ENCODE measurements at places on chromosomes 6 and 20.

DNA sequence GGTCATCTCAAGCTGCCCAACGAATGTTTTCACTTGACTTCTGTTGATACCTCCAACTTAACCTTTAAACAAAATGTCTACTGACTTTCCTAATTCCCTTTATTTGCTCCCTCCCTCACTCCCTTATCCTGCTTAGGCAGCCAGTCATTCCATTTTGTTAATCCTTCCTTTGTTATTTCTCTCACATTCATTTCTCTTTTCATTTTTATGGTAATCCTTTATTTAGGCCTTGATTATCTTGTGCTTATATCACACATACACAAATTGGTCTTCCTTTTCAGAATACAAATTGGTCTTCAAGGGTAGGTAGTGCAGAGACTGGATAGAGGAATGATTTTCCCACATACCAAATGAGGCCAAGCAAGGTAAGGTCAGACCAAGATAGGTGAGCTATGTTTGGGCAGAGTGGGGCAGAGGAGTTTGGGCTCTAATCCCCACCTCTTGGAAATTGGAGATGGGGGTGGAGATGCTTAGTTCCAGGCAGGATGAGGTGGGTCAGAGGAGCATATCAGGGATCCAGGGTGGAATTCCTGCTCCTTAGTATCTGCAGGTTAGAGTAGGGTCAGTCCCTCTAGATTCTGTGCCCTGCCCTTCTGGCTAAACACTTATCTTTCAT lies 2.0 kb upstream of the SPACA1 start:
- no peak for DNase-seq

DNA sequence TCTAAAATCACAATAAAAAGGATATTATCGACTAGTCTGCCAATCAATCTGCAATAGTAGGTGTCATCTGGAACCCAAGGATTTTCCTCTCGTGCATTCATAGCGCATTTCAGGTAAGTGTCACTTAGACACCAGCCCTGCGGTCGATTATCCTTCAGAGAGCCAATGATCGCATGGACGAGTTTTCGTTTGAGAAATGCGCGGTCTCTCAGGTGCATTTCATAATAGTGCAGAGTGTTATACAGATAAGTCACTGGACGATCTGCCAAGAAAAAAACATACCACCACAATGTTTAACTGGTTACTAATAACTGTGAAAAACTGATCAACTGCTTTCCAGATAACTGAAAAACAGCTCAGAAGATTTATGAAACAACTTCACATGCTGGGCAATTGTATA lies 21.0 kb downstream of the ARG1 start:
- DNase-seq, result no peak

DNA sequence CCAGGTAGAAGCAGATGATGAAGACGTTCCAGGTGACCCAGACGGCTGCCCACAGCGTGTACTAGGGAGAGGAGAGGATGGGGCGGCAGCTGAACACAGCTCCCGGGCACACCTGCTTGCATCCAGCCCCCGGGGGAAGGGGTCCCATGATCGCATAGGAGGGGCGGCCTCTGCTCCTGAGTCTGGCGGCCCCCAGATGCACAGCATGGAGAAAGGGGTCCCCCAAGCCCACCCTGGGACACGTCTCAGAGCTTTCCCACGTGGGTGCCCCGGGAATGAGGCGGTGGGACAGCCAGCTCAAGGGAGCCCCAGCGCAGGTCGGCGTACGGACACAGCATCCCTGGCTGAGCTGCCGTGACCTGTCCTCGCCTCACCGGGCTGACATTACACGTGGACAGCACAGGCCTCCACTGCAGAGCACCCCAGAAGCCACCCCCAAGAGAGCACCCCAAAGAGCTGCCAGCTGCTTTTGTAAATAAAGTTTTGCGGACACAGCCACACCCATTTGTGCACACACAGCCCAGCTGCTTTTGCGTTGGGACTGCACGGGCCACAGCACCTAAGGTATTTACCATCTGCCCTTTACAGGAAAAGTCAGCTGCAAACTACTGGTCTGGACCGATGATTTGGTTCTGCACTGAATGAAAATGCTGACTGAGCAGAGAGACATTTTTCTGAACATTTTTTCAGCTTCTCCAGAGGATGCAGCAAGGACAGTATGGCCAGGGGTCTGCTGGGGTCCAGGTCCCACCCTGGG lies 5.2 kb downstream of the NKAIN4 start:
- DNase-seq, result no peak

DNA sequence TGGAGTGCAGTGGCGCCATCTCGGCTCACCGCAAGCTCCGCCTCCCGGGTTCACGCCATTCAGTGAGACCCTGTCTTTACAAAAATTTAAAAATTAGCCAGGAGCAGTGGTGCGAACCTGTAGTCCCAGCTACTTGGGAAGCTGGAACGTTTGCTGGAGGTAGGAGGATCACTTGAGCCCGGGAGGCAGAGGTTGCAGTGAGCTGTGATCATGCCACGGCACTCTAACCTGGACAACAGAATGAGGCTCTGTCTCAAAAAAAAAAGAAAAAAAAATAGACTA lies 5.7 kb upstream of the PARD6B start:
- no peak for DNase-seq

GRCh38 chr6:116405138-116405537 lies 34.4 kb downstream of the DSE start:
- no peak for DNase-seq

DNA sequence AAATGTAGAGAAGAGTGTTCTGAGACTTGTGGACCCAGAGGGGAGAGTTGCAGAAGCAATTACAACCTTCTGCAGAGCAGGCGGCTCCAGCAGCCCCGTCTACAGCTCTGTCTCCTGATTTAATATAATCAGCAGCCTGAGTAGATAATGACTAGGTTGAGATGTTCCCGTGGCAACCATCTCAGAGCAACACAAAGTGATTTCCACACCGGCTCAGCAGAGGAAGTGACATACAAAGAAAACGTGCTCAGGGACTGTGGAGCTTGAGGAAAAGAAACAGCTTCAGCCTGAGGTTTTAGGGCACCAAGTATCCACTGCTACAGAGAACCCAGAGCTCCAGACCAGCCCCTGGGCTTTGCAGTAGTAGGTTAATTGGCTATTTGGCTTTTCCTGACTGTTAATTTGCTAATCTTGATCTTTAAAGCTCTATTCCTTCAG lies 136.4 kb downstream of the MTFR2 start:
- no peak for DNase-seq

- DNase-seq, result no peak
Observed at GRCh38 chr6:38163186-38164130, 343.9 kb downstream of the ZFAND3 start.

- DNase-seq, result no peak
Observed at GRCh38 chr6:80962382-80962781, 790.1 kb downstream of the TENT5A start.

DNA sequence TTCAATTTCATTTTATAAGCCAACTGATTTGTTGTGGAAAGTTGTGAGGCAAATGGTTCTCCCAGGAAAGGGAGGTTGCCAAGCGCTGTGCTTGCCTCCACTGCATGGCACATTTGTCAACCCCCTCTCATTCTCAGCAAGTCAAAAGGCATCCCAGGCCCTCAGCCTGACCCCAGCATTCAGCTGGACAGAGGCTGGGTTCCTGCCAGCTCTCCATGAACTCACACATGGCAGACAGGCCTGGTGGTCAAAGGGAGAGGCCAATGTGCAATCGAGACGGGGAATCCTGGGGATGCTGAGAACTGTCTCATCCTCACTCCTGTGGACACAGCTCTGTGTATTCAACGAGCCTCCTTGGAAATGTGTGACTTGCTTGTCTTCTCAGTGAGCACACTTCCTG lies 106.0 kb upstream of the CDH4 start:
- DNase-seq, result no peak

DNA sequence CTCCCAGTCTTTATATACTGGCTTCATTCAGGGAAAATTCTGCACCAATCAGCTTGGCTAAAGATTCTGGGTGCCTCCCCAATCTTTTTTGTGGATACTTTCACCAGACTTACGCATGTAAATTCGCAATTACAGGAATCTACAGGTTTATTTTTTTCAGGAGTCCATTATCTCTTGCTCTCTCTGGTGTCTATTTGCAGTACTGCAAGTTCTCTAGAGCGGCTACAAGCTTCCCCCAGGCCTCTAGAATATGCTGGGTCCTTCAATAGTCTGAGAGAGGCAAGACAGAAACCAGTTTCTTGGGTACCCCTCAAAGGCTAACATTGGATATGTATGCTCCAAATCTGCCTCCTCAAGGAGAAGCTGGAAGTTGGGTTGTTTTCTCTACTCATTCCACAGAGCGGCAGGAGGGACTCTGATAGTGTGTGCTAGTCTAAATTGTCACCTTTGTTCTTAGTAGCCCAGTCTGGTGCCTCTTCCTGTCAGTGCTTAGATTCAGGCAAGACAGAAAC lies 58.5 kb downstream of the SUN5 start:
- DNase-seq, result no peak

DNA sequence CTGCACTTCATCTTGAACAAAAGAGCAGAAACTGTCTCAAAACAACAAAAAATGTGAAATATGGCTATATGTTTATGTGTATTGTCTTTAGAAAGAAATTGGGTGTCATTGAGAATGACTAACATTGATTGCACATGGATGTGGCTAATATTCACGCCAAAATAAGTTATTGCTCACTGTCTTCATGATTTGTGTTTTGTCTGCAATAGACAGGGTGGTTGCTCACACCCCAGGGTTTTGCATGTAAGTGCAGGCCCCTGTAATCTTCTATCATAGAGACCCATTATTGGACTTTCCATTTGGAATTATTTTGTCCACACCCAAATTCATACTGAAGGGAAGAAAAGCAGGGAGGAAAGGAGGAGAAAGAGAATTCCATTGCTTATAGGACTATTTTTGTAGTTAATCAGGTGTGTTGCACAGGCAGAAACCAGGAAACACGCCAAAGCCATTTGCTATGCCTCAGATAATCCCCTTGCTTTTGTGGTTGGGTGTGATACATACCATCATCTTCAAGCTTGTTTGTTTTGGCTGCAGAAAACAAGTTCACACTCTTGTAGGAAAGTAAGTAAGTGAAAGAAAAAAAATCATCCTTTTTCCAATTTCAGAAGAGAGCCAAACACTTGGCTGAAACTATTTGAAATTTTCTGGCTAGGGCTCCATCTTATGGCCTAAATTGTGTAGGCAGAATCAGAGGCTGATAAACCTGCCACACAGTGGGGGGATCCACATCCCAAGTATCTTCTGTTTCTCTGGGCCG lies 214.1 kb downstream of the COL12A1 start:
- DNase-seq, result no peak

GRCh38 chr6:156114541-156114940 lies 658.9 kb upstream of the NOX3 start:
- no peak for DNase-seq

GRCh38 chr6:491233-491632 lies 99.7 kb downstream of the IRF4 start:
- DNase-seq, result no peak

- no peak for DNase-seq
Observed at GRCh38 chr20:926670-927069, 10.5 kb upstream of the ANGPT4 start.

- DNase-seq, result no peak
Observed at GRCh38 chr6:8499540-8499939, 64.2 kb upstream of the SLC35B3 start.

GRCh38 chr6:150866991-150867501 lies 1.5 kb downstream of the MTHFD1L start:
- no peak for DNase-seq

DNA sequence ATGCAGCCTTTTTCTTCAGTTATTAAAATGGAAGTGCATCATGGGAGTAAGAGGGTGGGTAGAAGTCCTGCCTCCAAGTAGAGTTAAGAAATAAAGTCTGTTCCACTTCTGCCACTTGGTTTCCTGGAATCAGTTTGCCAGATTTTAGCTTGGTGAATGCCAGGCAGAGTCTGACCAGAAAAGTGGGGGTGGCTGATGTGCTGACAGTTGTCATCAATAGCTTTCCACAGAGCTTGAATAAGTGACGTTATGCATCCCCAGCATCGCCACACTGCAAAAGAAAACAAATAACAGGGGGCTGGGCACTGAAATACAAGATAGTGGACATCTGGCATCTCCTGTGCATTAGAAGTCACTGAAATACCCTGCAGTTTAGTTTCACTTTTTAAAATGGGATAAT lies 30.8 kb upstream of the CEP162 start:
- DNase-seq, result no peak

DNA sequence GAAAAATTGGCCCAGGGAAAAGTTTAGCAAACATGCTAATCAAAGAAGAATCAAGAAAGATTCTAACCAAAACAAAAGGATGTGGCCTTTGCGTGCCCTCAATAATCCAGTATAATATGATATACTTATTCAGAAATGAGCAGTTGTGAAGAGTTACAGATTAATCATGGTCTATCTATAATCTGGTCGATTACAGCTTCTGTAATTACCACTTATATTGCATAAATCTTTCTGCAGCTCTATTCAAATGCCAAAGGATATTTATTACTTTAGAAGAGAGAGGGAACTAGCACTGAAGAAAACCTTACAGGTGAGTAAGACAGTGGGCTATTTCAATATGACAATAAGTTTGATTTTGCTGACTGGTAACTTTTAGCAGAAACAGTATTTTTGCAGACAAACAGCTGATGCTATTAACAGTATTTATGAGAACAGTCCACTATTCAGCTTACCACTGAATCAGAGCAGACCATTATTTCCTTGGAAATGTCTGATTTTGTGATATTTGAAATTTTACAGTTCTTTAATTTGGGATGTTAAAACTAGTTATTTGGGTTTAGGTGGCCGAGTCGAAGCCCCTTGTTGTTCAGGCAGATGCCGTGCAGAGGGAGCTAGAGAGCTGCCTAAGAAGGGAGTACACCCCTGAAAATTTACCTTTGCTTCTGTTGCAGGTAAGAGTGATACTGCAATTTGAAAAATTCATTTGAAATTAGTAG lies 92.2 kb downstream of the CEP57L1 start:
- peak; percentile 34 for DNase-seq

- DNase-seq, result no peak
Observed at GRCh38 chr6:90079560-90080490, 185.6 kb downstream of the GJA10 start.

GRCh38 chr20:43188234-43188653 lies 1.5 kb downstream of the PTPRT start:
- DNase-seq, result no peak

DNA sequence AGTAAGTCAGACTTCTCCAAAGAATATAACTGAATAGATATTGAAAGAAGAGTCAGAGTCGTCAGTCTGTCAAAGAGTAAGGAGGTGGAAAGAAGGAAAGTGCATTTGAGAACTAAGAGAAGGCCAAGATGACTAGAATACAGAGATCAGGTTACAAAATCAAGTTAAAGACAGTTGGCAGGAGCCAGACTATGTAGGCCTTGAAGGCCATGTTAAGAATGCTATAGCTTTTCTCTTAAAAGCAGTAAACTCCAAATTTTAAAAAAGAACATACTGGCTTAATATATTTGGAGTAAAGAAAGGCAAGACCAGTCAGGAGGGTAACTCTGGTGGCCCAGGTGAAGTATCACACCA lies 68.8 kb downstream of the IBTK start:
- DNase-seq, result no peak

DNA sequence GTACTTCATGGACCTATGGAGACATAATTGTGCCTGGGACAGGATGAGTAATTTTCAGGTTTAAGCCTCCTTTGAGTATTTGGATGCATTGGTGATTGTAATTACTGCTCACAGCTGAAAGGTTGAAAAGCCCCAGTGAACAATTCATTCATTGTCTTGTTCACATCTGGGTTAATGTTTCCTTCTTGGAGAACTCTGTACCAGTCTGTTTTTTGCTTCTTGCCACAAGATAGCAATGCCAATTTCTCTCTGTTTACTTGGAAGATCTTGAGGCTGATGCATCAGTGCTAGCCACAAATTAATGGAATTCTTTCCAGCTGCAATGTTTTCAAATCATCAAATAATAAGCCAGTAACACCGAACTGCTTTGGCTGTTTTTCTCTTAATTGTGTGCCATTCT lies 207.8 kb downstream of the BMP2 start:
- no peak for DNase-seq

Measured in stimulated activated CD8-positive, alpha-beta memory T cell treated with anti-CD3 and anti-CD28 coated beads, Interleukin-7, amount 100 ng/mL, for 1 hour (primary cell).